ENCODE measurements at places on chromosomes 2 and 18.
A peak's percentile ranks its signal among the peaks of the same experiment; 100 is the strongest.

DNA sequence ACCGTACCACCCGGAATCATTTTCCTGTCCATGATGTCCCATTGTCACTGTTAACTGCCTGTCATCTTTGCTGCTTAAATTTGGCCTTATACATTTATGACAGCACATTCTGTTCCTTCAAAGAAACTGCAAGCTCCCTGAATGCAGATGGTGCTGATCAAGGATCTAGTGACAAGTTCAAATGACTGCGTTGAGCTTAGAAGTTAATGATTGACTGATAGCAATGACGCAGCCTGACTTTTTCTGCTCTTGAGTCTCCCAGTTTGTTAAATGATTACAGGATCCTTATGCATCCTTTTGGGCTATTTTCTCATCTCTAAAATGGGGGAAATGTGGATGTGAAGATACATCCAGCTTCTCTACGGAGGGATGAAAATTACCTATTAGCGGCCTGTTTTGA is 159.0 kb downstream of the DCC start:
- DNase-seq: no peak

- DNase-seq: peak; percentile 14
Measured at GRCh38 chr18:11570769-11571412, 38.5 kb upstream of the SLC35G4 start.

GRCh38 chr2:108922141-108922915 is 66.7 kb downstream of the EDAR start:
- DNase-seq: peak; percentile 34

DNA sequence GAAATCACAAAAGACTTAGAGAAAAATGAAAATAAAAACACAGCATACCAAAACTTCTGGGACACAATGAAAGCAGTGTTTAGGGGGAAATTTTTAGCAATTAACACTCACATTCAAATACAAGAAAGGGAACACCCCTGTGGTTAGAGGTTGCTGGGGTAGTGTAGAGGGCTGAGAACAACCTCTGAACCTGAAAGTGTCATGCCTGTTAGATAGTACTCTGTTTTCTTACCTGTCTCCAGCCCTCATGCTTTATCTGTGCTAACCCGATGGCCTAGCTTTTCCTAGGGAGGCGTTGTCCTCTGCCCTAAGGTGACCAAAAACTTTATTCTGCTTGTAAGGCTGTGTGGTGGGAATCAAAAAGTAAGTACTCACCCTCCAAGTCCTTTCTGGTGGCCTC is 122.6 kb upstream of the OTX1 start:
- no peak for DNase-seq

DNA sequence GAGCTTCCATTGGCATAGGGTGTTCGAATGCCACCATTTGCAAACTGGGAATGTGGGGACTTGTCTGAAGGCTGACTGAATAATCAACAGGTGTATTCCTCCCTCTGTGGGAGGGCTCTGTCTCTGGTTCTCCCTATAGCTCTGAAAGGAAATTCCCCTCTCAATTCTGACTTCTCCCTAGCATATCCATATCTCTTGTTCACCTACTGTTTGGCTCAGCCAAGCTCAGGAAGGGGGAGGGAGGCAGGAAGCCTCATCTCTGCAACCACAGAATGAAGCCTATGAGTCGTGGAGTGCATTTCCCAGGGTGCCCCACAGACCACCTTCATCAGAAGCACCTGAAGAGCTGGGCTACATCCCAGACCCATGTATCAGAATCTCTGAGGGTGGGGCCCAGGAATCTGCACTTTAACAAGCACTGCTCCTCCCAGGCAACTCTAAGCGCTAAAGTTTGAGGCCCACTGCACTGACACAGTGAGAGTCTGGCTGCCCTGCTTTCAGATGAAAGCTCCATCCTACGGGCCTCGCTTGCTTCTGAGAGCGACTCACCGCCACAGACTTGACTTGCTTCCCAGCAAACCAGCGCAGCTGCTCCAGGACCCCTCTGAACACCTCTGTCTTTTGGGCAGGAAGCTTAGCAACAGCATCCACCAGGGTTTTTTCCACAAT is 32.0 kb downstream of the XDH start:
- DNase-seq: no peak

DNA sequence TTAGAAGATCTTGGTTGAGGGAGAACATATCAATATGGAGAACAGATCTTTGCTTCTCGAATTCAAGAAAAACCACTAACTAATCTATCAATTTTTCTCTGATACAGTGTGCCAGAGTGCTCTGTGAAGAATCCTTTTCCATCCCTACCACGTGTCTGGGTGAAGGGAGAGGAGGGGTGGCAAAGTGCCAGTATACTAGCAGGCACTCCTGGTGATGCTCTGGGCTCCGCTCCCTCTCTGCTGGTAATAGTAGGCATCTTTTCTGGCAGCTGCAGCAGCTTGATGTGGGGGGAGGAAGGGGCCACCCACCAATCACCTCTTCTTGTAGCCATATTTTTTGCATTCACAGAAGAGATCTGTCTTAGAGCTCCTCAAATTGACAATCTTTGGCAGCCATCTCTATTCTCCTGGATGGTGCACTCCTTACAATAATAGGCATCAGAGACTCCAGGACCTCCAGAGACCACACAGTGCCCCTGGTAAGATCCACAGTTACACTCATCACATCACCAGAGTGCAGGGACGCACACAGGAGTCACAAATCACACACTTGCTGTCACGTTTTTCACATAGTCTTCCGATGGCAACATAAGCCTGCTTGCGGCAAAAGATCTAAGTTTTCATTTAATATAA is 15.7 kb downstream of the STK39 start:
- no peak for DNase-seq

DNA sequence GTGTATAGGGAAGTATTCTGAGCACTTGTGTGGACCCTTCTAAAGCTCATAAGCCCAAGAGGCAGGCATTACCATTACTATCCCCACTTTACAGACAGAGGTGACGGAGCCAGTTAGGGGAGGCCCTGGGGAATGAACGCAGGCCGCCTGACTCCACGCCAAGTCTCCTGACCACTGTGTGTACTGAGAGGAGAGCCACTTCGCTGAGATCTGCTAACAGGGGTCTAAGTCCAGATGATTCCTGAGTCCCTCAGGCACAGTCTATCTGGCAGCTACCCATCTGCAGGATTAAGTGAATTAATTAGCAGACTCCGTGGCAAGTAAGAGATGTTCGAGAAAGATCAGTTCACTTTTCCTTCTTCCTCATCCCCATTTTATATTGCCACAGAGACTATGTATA is 13.7 kb downstream of the CYB5A start:
- no peak for DNase-seq

GRCh38 chr2:27296481-27296880 is 11.8 kb downstream of the UCN start:
- peak; percentile 23 for DNase-seq

DNA sequence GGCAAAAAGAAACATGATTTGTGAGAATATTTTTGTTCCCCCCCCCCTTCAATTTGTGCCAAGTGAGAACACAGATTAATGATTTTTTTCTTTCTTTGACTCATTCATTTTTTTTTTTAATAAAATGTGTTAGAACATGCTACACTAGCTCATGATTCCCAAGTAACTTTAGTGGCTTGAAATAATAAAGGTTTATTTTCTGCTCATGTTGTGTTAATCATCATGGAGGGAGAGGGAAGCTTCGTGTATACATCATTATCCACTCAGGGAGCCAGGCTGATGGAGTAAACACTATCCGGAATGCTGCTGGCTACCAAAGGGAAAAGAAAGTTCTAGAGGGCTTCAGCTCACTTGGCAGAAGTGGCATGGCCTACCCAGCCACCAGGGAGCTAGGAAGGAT is 40.6 kb downstream of the PHLPP1 start:
- DNase-seq: no peak

DNA sequence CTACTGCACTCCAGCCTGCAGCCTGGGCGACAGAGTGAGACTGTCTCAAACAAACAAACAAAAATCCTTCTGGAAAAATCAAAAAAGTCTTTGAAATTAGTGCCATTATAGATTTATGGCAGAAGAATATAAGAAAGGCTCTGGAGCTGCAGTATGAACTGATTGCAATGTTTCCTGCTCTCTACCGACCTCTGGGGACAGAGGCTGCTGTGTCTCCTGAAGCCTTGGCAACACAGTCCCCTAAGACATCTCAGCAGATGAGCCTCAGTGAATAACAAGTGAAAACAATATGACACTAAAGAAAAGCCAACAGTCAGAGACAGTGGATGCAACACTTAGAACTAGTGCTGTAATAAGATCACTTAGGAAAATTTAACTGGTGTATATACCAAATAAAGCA is 494.9 kb upstream of the LRATD1 start:
- DNase-seq: peak; percentile 10

GRCh38 chr18:24987303-24988252 is 364.4 kb downstream of the ZNF521 start:
- DNase-seq: peak; percentile 16

GRCh38 chr2:160373666-160374065 is 119.9 kb downstream of the RBMS1 start:
- DNase-seq: no peak

DNA sequence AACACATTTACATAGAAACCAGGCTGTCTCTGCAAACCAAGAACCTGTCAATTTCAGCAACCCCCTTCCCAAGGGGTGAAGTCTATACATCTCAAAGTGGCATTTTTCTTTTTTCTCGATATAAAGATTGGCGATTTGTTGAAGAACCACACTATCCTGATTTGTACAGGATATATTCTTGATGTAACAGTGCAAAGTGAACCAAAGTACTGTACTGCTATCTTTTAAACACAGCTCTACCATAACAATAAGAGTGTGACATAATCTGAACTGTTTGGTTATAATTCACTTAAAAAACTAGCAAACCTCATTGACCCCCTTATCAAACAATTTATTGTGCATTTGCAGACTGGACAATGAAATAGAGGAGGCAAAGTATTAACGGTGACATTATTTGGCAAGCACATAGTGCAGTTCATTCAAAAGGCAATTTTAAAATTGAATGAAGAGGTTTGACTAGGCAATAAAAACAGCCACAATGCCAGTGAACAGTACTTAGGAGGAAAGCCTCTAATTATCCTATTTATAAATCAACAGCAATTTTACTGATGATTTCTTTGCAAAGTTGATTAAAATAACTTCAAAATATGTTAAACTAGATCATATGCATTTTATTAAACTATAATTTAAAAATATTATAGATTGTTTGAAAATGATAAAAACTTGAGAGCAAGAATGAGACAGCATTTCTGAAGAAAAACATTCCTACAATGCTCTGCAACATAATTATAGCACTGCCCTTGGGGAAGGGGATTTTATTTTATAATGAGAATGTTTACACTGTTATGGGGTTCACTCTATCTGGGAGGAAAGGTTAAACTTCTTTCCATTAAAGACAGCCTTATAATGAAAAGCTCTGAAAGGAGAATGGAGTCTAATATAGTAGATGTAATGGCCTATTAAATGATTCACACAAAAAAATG is 440.9 kb downstream of the ZEB2 start:
- no peak for DNase-seq

DNA sequence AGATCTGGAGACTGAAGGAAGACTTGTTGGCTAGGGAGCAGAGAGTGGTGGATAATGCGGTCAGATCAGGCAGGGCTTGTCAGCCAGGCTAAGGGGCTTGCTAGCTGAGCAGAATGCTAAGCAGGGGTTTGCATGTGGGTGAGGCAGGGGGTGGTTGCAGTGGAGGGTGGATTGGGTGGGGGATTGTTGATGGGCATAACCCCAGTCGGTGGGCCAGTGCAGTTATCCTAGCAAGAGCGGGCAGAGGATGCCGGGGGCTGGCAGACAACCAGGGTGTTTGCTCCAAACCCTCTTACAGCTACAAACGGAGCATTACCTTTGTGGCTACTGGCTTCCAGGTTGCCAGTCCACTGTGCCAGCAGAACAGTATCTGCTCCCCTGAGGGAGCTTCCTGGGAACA is 131.5 kb upstream of the LGALSL start:
- no peak for DNase-seq

GRCh38 chr18:58544616-58545337 is 84.1 kb downstream of the ALPK2 start:
- no peak for DNase-seq

DNA sequence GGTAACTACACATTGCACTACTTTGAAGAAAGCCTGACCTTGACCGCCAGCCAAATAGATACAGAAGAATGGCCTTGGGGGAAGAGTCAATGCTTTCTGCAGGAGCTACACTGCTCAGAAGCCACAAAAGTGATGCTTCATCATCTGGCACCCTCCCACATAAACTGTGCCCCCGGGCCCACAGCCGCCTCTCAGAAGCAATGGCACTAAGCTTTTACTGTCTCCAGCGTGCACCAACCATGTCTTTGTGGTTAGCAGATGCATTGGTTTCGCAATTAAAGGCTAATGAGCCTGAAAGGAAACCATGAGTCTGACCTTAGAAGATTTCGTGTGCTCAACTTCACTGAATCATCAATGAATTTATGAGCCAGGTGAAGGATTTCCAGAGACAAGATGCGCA is 209.4 kb upstream of the TRIB2 start:
- peak; percentile 58 for DNase-seq

DNA sequence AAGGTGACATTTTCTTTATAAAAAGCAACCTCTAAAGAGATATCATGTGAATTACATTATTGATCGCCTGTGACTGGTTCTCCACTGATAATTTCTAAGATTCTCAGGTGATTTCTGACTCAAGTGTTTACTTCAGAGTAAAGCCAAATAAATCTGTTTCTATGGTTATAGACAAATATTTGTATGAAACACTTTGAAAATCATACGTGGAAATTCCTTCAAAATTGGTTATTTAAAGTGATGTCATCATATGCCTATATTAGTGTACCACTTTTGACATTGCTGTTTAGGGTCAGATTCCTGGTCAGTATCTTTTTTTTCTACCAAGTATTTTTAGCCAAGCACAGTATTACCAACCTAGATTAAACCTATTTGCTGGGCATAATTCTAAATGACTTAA is 881.3 kb upstream of the FAM98A start:
- DNase-seq: no peak

DNA sequence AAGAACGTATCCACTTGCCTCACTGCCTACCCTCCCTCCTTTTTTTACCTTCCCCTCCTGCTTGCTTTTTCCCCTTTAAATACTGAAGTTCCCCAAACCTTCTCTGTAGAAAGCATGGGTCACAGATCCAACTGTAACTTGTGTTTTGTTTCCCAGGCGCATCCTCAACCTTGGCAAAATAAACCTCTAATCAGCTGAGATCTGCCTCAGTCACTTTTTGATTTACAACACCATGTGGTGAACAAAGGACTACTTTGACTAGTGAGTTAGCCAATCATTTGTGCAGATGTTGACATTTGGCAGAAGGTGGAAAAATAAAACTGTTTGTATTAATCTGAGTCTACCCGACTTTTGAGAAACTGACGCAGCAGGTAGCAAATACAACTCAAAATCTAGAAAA is 23.3 kb upstream of the MCM6 start:
- DNase-seq: no peak

- DNase-seq: no peak
Measured at GRCh38 chr2:145741636-145742035, 1221.7 kb upstream of the ZEB2 start.

- DNase-seq: peak; percentile 17
Measured at GRCh38 chr18:26654616-26655524, 106.5 kb upstream of the KCTD1 start.

GRCh38 chr2:72129681-72130340 is 17.9 kb downstream of the CYP26B1 start:
- no peak for DNase-seq

- no peak for DNase-seq
Measured at GRCh38 chr2:74708296-74708695, 54.2 kb downstream of the SEMA4F start.

- no peak for DNase-seq
Measured at GRCh38 chr18:76448256-76449110, 46.6 kb downstream of the ZNF516 start.

All from cardiac fibroblast (primary cell).